Endothelial cell of umbilical vein (primary cell): ENCODE measurements at places on chromosomes 2 and 18. TPM values are rescaled to one million over a fixed set of nuclear protein-coding genes. Genes with fewer than 3 reads are reported as not detected.

DNA sequence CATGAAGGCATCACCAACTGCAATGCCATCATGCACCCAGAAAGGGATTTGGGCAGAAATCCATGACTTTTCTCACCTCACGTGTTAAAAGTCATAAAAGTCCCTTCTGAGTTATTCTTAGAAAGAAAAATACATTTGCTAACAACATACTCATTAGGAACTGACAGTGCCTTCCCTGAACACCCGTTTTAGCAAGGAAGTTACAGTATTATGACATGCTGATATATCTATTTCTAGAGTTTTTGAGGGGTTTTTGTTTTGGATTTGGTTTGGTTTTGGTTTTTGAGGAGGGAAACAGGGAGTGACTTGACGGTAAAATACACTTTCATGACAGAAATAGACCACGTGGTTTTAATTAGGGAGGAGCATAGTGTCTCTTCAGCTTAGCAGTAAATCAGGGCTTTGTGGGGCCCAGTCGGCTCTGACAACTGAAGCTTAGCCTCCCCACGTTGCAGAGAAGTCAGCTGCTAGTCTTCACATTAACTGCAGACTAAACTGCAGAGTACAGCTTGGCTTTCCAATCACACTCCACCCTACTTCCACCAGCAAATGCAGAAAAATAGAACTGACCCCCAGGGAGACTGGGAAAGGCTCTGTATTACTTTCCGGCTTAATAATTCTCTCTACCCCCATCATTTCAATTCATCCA is 141.4 kb downstream of the FAM124B start:
- DNase-seq: no peak

GRCh38 chr18:56884511-56884910 is 233.4 kb downstream of the WDR7 start:
- DNase-seq: no peak

GRCh38 chr2:101307503-101307902 is 998 bp downstream of the RNF149 start:
- peak; percentile 36 for DNase-seq

LYPD6B gene
- not detected in 2 replicates for total RNA-seq

ANKRD30B gene
- not detected in 2 replicates for total RNA-seq
